EH (cell line): ENCODE measurements at places on chromosomes 2 and 18.

DNA sequence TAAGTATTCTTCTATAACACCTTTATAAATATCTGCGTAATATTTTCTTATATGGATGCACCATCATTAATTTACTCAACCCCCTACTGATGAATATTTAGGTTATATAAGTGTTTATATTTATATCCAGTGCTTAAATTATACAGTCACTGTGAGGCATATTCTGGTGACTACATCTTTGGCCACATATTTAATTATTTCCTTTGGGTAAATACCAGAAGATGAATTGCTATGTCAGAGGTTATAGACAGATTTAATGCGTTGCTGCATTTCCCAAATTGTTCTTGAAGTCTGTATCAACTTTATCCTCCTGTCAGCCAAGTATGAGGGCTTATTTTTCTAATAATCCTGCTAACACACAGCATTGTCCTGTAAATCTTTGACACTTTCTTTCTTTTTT is 18.7 kb downstream of the DYSF start:
- DNase-seq = no peak

- peak; percentile 25 for DNase-seq
These were observed 40.1 kb upstream of the AKAIN1 start for GRCh38 chr18:5237083-5237722.

- DNase-seq = no peak
These were observed 52.9 kb downstream of the SFT2D3 start for GRCh38 chr2:127754186-127754585.

- DNase-seq = no peak
These were observed 56.3 kb downstream of the BOLA3 start for GRCh38 chr2:74091391-74091790.

GRCh38 chr2:150767991-150768746 is 280.7 kb upstream of the RND3 start:
- DNase-seq = no peak

GRCh38 chr2:137924019-137924418 is 40.3 kb upstream of the HNMT start:
- DNase-seq = peak; percentile 2

DNA sequence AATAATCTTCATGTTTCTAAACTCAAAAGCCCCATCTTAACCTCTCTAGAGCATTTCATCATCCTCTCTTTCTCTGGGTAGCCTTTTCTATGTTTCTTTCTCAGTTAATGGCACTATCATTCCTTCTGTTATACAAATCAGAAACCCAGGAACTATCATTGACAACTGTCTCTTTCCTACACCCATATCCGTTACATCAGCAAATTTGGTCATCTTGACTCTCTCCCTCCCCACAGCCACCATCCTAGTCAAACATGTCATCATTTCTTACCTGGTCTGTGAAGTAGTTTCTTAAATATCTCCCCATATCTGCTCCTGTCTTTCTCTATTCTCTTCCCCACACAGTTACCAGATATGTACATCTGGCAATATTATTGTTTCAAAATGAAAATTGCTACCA is 62.8 kb downstream of the THSD7B start:
- no peak for DNase-seq

GRCh38 chr18:10094154-10094553 is 180.3 kb downstream of the VAPA start:
- peak; percentile 61 for DNase-seq

GRCh38 chr2:45570671-45571334 is 40.3 kb downstream of the SRBD1 start:
- peak; percentile 15 for DNase-seq

GRCh38 chr2:148653437-148653836 is 8.9 kb downstream of the EPC2 start:
- peak; percentile 21 for DNase-seq

DNA sequence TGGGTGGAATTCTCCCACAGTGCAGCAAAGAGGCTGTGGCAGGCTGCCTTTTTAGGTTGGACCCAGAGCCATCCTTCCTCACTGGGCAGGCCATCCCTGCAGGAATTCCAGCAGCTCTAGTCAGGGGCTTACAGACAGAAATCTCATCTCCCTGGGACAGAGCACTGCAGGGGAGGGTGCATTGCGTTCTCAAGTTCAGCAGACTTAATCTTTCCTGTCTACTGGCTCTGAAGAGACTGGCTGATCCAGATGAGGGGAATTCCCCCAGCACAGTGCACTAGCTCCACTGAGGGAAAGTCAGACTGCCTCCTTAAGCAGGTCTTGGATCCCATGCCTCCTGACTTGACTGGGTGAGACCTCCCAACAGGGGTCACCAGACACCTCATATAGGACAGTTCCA is 899.7 kb upstream of the VRK2 start:
- DNase-seq = peak; percentile 13

DNA sequence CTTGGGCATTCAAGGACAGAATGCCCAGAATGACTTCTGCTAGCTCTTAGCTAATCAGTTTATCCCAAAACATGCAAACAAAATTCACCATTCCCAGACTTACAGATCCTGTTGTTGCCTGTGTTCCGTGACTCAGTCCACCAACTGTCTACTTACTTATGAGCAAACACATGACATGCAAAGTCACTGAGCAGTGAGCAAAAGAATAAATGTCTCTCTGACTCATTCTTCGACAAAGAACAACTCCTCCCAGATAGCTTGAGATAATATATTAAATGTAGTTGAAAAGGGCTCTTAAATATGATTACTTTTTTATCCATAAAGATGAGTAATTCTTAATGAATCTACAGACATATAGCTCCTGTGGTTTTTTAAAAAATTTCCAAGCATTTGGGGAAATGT is 9.0 kb upstream of the CREG2 start:
- DNase-seq = peak; percentile 89

GRCh38 chr2:239765076-239765845 is 259.9 kb downstream of the NDUFA10 start:
- no peak for DNase-seq

DNA sequence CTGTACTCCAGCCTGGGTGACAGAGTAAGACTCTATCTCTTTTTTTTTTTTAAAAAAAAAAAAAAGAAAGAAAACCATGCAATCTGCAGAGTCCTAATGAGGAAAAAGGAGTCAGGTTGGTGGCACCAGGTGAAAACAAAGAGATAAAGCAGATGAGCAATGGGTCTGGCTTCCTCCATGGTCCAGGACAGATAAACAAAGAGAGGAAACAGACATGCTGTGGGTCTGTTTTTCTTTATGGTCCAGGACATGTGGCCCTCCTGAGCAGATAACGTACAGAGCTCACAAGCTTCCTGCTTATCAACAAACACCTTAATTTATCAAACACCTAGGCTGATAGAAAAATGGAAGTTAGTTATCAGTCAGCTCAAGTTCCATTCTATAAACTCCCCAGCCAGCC is 24.4 kb upstream of the TUBB6 start:
- DNase-seq = no peak

DNA sequence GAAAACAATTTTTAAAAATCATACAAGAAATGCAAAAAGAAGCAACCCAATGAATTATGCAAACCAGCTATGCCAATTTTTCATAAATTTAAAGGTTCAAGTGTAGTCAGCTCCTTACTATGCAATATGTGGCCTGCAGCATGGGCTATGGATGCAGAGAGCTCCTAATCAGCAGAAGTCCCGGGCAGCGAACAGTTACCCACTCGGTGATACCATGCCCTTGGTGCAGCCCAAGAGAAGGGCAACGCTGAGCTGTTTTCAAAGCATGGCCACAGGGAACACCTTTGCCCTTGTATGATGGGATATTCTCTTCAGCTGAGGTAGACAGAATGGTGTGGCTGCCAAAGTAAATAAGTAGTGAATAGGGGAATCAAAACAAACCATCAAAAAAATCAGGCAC is 17.3 kb upstream of the ARL5A start:
- DNase-seq = no peak

DNA sequence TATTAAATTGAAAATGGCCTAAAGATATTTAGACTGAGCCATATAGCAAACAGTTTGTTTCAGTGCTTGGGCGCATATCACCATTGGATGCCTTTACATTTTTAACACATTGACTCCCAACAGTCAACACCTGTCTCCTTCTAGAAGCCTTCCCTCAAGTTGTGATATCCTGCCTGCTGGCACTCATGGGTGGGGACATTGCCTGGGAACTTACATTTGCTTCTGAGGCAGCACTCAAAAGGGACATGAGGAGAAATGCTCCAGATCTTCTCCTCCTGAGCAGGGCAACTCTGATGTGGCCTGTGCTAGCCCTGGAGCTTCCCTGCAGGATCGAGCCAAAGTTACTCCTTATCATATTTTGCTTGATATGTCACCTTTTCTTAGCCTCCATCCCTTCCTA is 392.2 kb downstream of the CDH7 start:
- no peak for DNase-seq

DNA sequence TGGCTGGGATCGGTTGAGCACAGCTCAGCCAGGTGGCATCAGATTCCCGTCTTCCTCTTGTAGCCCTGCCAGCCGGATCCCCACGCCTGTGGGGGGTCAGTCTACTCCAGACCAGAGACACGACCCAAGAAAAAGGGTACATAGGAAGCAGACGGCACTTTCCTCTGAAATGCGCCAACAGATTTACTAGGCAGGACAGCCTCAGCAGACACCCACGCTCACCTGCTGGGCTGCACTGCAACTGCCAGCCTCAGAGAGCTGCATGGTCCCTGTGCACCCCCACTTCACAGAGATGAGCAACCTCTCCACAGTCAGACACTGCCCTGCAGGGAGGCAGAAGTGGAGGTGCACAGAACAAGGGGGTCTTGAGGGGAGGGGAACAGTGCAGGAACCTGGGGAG is 75.7 kb upstream of the OTOS start:
- no peak for DNase-seq

DNA sequence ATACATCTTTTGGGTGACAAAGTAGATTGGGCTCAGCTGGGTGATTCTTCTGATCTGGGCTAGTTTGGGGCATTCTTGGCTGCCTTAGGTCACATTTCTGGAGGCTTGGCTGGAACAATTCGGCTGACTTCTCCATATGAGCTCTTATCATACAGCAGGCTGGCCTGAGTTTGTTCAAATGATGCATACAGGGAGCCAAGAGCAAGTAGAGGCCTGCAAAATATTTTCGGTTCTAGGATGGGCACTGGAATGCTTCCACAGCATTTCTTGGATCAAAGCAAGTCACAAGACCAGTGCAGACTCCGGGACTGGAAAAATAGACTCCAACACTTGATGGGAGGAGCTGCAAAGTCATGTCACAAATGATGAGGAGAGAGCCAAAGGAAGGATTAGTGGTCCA is 98.4 kb downstream of the SCG2 start:
- no peak for DNase-seq

GRCh38 chr2:51409920-51410319 is 378.0 kb upstream of the NRXN1 start:
- no peak for DNase-seq

- DNase-seq = peak; percentile 13
These were observed 176.1 kb upstream of the TNP1 start for GRCh38 chr2:217035967-217036366.

- DNase-seq = no peak
These were observed 3.8 kb downstream of the ANKRD12 start for GRCh38 chr18:9140381-9140780.

DNA sequence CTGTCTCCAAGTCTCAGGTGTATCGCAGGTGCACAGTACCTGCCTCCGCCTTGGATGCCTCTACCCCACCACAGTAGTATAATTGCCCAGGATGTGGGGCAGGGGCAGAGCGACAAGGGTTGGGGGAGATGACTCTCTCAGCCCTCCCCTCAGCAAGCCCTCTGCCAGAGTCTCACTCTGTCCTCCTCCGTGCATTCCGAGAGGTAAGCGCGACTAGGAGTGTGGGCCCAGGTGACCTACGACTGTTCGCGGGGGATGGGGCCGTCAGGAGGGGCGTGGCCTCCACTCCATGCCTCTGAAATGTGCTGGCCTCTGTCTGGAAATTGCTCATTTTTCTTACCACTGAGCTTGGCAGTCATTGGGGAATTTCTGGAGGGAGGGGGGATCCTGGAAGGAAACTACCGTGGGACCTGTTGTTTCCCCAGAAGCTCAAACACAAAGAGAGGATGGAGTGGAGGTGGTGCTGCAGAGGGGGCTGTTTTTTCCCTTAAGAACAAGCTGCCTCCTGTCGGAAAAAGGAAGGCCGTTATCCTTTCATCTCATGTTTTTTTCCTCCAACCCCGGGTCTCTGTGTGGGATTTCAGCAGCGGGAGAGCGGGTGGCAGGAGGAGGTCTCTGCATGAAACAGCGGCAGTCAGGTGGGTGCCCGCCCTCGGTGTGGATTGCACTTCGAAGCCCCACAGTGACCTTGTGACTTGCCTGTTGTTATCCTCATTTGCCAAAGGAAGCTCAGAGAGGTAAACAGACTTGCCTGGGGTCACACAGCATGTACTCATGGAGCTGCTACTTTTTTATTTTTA is 13.0 kb upstream of the RALB start:
- peak; percentile 91 for DNase-seq

- DNase-seq = peak; percentile 56
These were observed 12.7 kb upstream of the PTPN4 start for GRCh38 chr2:119746836-119747686.

GRCh38 chr2:218721934-218722333 is 11.3 kb downstream of the TTLL4 start:
- DNase-seq = no peak

DNA sequence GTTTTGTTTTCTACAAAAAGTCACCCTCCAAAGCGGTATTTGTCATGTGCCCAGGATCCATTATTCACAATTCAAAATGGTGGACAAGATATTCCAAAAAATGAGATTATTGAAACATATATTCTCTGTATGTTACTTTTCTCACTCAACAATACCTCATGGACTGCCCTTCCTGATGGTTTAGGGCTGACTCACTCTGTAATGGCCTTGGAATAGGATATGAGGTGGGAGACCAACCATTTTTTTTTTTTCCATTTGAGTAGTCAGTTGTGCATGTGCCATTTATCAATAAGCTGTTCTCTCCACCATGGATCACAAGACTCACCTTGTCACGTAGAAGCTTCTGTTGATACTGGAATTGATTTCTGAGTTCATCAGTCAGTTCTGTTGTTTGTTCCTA is 64.5 kb downstream of the LYPD6 start:
- DNase-seq = peak; percentile 16

DNA sequence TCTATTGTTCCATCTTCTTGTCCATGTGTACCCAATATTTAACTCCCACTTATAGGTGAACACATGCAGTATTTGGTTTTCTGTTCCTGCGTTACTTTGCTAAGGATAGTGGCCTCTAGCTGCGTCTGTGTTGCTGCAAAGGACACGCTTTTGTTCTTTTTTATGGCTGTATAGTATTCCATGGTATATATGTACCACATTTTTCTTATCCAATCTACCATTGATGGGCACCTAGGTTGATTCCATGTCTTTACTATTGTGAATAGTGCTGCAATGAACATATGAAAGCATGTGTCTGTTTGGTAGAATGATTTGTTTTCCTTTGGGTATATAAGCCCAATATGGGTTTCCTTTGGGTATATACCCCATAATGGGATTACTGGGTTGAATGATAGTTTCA is 77.3 kb upstream of the MMADHC start:
- no peak for DNase-seq

DNA sequence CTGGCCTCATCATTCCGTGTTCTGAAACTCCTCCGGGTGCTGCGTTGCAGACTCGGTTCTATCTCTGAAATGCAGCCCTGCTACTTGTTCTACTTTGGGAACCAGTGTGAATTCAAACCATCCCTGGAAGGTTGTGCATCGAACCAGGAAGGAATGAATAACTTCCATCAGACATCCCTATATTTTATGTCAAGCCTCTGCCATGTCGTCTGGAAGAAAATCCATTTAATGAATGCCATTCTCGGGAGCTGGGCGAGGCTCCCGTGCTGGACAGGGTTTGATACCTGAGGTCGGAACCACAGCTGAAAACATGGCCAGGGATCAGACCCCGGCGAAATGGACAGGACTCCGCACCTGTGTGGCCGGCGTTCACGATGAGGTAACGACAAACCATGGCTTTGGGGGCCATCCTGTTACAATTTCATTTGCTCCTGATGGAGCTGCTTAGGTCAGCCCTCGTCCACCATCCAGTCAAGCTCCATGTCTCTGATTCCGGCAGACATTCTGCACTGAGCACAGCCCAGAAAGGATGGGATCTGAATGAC is 821.6 kb downstream of the GALR1 start:
- DNase-seq = no peak
